ENCODE measurements at places on chromosomes 2 and 18.

- DNase-seq: no peak
Measured at GRCh38 chr2:105274046-105274445, 32.5 kb downstream of the GPR45 start.

DNA sequence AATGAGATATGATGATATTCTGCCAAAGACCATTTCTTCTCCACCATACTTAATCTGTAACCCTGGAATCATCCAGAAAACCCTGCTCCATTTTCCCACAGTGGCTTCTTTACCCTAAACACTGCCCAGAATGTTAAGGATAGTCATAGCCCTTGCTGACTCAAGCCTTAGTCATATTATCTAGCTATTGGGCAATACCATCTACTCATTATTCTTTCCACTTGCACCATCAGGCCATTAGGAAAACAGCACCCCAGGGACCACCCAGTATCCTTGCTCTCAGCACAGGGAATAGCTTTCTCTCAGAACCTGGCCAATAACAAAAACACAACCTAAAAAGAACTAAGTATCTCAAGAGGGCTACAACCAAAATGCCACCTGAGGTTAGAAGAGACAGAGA lies 445.7 kb upstream of the SLC14A2 start:
- no peak for DNase-seq

GRCh38 chr18:55974521-55974920 lies 386.5 kb upstream of the TCF4 start:
- DNase-seq: no peak

DNA sequence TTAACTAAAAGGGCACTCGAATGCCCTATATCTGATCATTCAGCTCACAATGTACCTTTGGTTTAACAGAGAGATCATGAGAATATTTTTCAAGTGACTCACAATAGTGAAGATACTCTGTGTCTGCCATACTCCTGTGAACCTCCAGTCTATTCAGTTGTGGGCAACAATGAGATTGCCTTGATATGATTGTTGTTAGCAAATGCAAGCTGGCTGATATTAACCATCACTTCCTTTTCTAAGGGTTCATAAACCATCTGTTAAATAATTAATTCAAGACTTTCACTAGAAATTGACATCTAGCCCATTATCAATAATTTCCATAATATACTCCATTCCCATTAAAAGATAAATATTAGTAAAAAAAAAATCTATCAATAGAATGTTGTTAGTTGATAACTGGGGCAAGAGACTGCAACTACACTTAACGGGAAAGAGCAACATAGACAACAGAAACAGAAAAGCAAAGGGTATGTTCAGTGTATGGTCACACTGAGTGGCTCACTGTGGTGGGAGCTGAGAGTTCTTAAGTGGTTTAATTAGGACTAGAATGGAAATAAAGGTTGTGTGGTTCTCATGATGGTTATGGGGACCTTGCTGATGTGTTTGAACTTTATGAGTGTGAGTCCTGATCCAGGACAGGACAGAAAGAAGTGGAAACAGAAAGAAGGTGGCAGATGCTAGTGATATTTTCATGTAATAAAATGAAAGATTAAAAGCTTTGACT lies 11.9 kb downstream of the IL18RAP start:
- DNase-seq: no peak

GRCh38 chr18:34097312-34097711 lies 127.4 kb downstream of the NOL4 start:
- DNase-seq: no peak

DNA sequence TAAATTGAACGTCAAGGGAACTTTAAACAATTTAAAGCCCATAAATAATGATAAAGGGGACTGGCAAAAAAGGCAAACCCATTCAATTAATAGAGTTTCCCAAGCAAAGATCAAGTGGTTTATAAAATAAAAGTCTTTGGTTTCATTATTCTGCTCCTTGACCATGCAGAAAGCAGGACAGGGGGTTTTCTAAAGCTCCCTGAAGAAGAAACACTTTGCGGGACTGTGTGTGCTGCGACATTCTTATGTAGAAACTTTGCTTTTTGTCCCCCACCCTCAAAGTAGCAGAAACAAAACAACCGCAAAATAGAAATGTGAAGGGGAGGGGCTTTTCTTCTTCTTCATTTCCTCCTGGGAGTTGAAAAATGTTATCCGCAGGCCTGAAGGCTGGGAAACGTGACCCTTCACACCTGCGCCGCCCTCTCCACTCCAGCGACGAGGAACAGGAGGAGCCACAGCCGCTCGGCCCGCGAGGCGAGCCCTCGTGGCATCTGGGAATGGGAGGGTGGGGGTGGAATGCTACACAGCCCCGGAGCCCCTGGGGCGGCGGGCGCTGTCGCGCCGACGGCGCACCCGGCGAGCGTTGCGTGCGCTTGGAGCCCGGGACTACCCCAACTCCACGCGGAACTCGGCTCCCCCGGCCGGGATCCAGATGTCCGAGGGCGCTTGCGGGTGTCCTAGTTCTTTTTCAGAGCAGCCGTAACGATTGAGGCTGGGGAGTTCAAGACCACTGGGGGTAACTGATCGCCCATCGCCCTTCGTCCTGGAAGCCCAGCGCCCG lies 4.3 kb upstream of the GBX2 start:
- DNase-seq: no peak

- no peak for DNase-seq
Measured at GRCh38 chr2:155733091-155733853, 599.2 kb downstream of the NR4A2 start.

DNA sequence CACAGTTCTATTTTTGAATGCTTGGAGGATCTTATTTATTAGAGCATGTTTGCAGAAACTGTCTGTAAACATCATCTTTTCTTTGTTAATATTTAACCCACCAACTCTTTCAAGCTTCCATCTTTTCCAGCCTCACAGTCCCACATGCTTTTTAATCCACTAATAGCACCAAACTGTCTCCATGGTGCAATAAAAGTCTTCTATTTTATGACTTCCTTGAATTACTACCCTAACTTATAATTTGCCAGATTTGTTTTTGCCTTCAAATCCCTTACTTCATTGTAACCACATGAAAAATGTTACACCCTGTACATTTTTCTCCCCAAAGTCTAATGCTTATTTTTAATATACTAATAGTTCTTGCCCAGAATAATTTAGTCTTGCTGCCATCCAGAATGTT lies 792.6 kb downstream of the PLCL1 start:
- DNase-seq: no peak

- DNase-seq: peak; percentile 56
Measured at GRCh38 chr18:46387441-46388131, 269.4 kb downstream of the LOXHD1 start.

- DNase-seq: peak; percentile 46
Measured at GRCh38 chr2:60536746-60537145, 16.7 kb downstream of the BCL11A start.

DNA sequence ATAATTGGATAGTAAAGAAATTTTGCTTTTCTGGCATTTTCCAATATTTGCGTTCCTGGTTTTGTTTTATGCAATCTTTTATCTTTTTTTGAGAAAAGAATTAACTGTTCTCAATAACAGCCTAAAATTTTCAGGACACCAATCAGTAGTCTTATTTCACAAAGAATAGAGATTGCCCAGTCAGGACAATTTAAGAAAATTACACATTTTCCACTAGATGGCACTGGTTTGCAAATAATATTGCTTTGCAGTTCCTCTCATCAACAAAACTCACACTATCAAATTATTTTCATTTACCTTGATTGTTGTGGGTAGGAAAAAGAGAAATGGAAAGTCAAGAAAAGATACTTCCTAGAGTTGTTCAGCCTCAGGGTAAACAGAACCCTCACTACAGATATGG lies 2.4 kb upstream of the RBM45 start:
- DNase-seq: no peak

GRCh38 chr2:20093263-20094141 lies 42.1 kb upstream of the LAPTM4A start:
- DNase-seq: peak; percentile 18

Data from prostate gland (tissue), 2 donors.